Suppressor macrophage treated with lipopolysaccharide for 4 hours (primary cell): ENCODE measurements at places on chromosomes 4 and X.

DNA sequence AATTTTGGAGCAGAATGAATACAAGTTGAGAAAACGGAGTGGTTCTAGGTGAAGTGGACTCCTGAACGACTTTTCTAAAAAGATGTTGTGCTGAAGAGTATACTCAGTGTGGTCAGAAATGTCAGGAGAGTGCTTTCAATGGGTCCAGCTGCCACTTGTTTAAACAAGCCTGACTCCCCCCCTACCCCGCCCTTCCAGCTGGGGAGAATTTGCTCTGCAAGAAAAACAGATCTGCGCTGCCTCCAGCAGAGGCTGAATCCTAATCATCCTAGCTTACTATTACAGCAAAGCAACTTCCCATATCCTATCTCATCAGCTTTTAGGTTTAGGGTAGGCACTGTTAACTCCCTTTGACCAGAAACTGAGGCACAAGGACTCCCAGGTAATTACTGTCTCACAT, 1.9 kb downstream of the MAP3K15 start:
- DNase-seq, result no peak

GRCh38 chr4:43380093-43380492, 487.6 kb downstream of the GRXCR1 start:
- DNase-seq, result no peak

DNA sequence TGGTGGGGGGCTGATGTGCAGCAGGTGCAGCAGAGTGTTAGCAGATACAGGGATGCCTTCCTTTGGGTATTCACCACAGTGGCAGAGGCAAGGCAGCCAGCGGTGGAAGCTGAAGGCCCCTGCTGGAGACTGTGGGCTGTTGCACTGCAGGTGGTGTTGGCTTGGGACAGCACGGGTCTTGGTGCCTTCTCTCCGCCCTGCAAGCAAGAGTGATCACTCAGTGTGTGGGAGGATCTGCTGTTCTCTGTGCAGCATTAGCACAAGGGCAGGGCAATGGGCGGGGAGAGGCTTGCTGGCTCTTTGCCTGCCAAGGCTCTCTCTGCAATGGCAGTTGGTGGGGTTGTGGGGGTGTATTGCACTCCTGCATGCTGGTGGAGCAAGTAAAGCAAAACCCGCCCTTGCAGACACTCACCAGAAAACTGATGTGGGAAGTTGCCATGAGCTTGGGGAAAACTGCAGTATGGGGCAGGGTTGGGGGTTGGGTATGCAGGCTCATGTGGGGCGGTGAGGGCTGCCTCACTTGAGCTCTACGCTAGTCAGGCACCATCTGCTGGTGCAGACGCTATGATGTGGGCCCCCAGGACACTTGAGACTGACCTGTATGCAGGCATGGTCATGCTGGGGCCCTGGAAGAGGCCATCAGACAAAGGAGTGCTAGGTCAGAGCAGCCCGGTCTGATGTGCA, 820.8 kb upstream of the GRIA3 start:
- no peak for DNase-seq

GRCh38 chrX:153600032-153600373, 1.1 kb upstream of the CCNQ start:
- no peak for DNase-seq

DNA sequence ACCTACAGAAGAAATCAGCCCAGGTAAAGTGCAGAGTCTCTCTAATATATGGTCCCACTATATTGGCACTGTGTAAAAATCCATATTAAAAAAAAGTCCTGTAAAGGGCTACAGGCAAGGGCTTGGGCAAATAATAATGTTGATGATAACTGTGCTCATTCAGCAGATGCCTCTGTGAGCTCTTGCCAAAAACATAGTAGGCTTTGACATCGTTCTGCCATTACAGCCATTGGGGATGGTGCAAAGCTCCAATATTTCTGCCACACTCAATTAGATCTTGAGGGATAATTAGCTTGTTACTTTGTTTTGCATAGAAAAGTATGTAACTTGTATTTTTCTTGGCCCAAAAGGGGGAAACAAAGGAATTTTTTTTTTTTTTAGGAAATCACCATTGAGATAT, 645.5 kb upstream of the FAM241A start:
- DNase-seq, result no peak

DNA sequence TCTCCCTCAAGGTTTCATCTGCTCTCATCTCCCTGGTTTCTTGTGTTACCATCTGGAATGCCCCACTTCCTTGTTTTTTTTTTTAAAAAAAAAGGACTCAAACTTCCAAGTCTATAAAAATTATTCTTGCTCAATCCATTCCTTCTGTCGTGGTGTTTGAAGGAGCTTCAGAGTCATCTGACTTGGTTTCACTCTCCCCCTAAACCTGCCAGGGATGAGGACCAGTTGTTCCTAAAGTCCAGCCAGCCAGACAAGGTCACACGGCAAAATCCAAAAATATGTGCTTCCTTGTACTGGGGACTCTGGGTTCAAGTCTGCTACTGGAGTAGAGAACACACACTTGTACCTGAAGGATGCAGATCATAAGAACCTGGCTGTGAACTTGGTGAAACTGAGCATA, 84.5 kb upstream of the GPM6B start:
- no peak for DNase-seq

DNA sequence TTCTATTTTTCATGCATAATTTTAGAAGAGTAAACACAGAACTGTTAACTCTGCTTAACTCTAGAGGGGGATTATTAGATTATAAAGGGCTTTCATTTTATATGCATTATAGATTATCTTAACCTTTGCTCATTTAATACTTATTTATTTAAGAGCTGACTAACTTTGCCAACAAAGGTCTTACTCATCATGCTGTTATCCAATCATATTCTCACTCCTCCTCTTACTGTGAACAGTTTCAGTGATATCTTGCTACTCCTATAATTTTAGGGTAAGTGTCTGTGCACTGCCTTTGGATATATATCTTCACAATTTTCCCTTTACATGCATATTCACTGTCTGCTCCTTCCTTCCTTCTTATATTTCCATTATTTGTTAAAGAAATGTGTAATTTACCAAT, 1814.9 kb downstream of the STIM2 start:
- DNase-seq, result no peak

DNA sequence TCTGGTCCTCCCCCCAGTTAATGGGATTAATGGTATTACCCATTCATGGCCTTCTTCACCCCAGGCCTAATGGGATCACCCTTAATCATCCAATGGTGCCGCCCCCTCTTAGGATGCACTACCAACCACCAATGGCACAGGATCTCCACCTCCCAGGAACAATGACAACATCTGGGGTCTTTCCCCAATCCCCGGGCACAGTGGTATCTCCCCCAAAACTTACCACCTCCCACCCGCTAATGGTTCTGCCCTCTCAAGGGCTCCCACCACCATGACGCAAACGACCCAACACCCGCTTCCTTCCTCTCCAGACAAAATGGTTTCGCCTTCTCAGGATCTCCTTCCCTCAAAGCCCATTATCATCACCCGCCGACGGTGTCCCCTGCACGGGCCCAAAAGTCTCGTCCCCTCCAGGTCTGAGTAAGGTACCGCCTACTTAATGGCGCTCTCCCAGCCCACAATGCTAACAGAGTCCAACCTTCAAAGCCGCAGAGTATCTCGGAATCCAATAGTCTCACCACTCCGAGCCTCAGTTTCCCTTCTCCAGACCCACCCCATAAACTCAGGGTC, 458 bp downstream of the GRIPAP1 start:
- peak; percentile 77 for DNase-seq

DNA sequence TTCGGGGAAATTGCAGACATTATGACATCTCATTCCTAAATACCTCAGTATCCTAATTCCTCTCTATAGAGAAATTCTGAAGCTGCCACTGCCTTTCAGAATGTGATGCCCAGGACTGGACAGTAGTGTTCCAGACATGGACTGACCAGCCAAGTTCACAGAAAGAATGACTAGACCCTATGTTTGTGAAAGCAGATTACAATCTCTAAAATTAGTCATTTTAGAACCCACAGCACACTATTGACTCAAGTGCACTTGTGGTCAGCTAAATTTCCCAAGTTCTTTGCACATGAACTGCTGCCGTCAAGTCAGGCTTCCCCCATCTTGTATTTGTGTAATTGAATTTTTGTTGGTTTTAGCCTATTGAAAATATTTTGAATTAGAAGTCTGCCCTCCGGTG, 81.0 kb upstream of the ESX1 start:
- DNase-seq, result no peak

DNA sequence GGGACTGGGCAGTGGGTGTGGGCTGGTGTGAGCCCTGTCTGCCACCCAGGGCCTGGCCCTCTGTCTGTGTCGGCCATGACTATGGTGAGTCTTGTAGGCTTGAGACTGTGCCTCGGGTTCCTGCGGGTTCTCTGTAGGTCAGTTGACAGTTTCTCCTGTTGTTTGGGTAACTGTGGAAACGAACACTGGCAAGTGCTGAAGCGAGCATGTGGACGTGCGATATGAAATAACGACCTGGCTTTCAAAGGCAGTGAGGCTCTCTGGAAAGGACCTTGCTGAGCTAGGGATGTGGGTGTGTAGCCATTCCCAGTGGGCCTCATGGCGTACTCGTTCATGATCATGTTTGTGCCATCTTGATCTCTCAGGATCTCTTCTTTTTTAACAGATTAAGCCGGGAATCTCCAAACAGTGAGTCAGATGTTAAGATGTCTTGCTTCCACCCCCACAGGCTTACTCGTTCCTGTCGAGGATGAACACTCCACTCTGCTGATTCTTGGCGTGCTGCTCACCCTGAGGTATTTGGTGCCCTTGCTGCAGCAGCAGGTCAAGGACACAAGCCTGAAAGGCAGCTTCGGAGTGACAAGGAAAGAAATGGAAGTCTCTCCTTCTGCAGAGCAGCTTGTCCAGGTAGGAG, 41.3 kb downstream of the HTT start:
- no peak for DNase-seq

DNA sequence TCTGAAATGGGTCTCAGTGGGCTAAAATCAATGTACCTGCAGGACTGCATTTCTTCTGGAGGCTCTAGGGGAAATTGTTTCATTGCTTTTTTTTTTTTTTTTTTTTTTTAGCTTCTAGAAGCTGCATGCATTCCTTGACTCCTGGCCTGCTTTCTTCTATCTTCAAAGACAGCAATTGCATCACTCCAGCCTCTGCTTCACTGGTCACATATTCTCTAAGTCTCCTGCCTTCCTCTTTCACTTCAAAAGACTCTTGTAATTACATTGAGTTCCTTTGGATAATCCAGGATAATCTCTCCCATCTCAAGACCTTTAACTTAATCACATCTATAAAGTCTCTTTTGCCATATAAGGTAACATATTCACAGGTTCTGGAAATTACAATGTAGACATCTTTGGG, 11.3 kb upstream of the PCYT1B start:
- DNase-seq, result no peak

DNA sequence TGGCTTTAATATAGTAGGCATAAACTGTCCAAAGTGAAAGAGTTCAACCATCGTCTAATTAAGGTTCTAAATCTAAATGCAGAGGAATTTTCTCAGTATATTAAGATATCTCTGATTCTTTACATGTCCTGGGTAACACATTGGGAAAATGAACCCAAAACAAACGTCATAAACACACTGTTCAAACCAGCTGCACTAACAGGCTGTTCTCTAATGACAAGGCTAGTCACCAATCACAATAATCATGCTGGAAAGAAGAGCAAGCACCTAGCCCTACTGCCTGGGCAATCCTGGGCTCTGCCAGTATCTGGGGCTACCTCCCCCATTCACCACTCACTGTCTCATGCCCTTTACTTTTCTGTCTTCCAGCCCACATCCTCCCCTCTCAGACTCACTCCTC, 107.9 kb downstream of the EFHC2 start:
- no peak for DNase-seq

DNA sequence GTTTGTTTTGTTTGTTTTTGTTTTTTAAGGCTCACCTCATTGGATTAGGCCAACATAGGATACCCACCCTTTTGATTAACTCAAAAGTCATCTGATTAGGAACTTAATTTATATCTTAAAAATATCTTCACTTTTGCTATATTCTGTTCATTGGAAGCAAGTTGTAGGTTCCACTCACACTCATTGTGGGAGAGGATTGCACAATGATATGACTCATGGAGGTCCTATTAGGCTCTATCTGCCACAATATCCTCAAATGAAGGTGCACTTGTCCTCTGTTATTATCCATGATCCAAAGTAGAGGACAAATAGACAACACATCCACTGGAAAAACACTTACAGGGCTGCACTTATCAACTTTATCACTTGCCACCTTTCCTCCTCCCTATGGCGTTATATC, 60.5 kb upstream of the ADAMTS3 start:
- DNase-seq, result peak; percentile 0

DNA sequence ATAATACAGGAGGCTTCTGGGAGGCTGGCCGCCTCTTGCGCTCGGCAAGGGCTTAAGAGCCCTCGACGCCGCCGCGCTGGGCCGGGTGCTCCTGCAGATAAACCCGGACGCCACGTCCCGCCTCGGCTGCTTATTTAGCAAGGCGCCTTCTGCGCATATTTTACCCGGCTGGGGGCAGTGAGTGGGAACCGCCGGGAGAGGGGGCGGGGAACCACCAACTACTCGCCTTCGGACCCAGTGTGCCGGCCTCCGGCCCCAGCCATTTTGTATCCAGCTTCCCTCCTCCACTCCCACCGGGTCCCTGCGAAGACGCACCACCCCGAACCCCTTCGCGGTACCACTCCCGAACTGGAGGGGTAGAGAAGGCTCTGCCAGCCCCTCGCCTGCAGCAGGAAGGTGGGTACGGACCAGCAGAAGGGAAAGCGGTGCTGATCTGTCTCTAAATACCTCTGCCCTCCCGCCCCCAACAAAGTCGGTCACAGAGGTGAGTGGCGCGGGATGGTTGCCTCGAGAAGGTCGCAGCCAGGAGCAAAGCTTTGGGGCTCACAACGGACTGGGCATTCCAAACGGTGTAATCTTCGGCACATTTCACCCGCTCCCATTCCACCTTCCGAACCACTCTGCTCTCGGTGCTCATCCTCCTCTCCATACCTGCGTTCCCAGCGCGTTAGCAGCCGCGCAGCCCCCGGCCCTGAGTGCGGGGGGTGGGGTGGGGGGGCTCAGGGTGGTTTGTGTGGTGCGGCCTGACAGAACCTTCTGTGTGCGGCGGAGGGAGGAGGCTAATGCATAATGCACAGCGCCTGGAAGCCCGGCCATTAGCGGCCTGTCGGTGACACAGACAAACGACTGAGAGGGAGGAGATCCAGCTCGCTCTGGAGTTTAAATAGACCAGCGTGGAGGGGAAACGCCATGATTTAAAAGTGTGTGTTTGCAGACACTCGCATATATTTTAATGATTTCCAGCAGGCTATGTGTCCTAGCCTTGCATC, 4.9 kb upstream of the BCOR start:
- no peak for DNase-seq

DNA sequence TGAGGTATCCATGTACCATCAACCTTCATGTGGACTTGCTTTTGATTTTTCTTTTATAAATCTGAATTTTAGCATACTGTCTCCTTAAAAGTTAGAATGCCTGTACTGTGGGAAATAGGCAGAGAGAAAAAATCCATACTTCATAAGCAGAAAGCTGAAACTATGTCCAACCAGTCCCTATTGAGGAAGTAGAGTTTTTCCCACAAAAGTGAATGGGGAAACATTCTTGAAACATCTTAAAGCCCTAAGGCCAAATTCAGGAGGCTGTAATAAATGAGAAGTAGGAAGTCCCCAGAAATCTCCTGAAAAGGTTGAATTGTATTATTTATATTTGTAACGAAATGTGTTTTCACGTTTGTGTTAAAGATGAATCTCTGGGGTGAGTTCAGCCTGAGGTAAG, 56.3 kb downstream of the ENOX2 start:
- peak; percentile 33 for DNase-seq
